ENCODE measurements at places on chromosomes 1 and 21.
A peak's percentile ranks its signal among the peaks of the same experiment; 100 is the strongest.

DNA sequence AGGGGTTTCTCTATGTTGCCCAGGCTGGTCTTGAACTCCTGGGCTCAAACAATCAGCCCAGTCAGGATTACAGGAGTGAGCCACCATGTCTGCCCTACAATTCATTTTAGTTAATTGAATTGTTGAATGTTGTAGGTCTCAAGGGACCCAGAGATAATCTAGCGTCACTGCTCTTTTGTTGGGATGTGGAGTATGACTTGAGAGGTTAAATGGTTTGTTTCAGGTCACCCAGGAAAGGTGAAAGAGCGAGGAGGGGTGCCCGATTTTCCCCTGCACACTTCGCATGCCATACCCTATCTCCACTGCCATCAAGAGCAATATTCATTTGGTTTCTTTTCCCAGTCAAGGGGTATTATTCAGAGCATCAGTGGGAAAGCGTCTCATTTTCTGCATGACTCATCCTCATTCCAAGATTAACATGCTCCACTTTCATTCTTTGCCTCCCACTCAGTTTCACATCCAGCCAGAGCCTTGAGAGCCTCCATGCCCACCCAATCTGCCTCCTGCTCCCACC, 13.1 kb upstream of the SLC30A1 start:
- DNase-seq = no peak

- no peak for DNase-seq
Measured at GRCh38 chr1:204704794-204705492, 19.4 kb upstream of the LRRN2 start.

- DNase-seq = peak; percentile 20
Measured at GRCh38 chr1:111990026-111990877, 784 bp upstream of the KCND3 start.

DNA sequence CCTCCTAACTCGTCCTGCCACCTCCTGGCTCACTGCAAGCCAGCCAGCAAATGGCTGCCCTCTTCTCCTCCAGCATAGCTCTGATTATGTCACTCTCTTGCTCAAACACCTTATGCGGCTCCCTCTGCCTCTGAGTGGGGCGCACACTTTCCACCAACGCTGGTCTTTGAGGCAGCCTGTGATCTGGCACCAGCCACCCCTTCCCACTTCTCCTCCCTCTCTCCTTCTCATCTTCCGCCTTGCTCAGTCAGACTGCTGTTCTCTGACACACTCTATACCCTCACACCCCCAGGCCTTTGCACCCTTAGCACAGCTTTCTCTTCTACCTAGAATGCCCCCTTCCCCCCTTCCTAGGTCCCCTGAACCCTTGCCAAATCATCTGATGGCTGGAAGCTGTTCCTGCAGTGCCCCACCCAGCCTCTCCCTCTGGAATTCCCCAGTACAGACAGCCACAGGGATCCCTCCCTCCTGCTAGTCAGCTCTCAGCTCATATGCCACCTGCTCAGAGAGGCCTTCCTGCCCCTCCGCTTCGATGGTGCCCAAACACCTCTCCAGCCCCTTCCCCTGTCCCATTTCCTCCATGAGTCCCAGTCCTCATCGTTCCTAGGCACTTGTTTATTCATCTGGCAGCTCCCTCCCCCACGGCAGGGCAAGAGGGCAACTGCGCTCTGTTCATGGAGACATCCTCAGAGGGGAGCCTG, 21.7 kb upstream of the PEF1 start:
- no peak for DNase-seq

GRCh38 chr1:220872296-220872695, 6.9 kb upstream of the HLX start:
- no peak for DNase-seq

- peak; percentile 30 for DNase-seq
Measured at GRCh38 chr1:211345719-211346118, 19.1 kb downstream of the TRAF5 start.

DNA sequence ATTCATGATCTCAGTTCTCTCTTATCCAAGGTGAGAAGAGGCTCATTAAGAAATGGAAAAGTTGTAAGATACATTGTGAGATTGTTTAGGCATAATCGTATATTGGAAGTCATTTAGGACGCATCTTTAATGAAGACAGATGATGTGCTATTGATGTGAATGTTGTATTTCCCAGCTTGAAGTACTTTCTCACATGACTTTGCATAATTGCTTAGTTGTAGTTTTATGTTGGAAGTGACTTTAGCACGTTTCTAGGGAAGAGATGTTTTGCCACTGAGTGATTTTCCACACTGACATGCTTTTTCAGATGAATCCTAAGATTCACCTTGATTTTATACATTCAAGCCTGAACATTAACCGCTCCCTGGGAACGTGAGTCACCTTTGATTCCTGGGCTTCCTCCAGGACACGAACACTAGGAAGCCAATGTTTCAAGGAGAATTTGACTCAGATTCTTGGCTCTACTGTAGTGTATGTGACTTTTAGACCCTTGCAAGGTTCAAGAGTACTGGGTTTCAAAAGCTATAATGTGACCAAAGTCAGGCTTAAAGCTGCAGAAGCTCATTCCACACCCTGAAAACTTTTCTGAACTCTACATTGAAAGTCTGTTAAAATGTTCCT, 27.9 kb downstream of the ANGEL2 start:
- DNase-seq = no peak

GRCh38 chr21:25571726-25572121, 35.6 kb downstream of the MRPL39 start:
- DNase-seq = no peak

- no peak for DNase-seq
Measured at GRCh38 chr21:33075128-33075527, 5.2 kb downstream of the OLIG1 start.

- no peak for DNase-seq
Measured at GRCh38 chr1:59100708-59101374, 196.1 kb upstream of the FGGY start.

DNA sequence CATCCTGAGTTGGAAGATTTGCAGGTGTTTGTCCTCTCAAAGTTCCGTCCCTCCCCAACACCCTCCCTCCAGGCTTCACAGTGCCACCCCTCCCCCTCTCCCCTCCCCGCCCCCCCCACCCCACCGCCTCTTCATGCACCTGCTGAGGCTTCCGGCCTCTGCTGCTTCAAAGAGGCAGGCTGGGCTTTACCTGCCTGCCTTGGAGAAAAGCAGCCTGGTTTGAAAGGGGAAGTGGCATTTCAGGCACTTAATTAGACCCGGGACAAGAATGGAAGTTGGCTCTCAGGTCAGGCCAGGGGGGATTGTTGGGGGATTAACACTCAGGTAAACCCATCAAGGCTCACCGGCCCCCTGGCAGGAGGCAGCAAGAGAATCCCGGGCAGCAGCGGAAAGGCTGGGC, 21.1 kb downstream of the PAX7 start:
- no peak for DNase-seq

GRCh38 chr1:225454733-225455132, 26.9 kb upstream of the LBR start:
- DNase-seq = no peak

- no peak for DNase-seq
Measured at GRCh38 chr1:107105914-107106313, 34.9 kb upstream of the NTNG1 start.

DNA sequence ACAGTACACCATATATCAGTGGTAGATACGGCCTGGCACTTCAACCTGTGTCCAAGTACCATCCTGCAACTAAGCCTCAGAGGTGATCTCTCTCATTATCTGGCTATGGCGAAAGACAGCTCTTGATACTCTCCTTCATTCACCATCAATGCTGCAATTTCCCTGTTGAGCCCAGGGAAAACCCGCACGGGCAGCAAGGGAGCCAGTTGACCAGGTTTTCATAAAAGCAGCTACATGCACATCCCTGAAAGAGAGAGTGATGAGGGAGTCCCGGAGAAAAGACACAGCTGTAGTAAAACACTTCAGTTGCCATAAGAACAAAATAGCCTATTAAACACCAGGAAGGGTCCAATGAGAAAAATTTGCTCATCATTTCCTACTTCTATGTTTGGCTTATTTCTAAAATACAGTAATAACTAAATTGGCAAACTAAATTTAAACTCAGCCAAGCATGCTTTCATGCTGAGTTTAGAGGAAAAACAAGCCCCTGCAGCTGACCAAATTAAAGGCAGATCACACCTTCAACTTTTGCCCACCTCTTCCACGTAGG, 68.3 kb downstream of the CAPZB start:
- DNase-seq = no peak

GRCh38 chr1:22702296-22703085, 8.1 kb upstream of the EPHB2 start:
- no peak for DNase-seq

GRCh38 chr1:231420299-231420958, 1.7 kb downstream of the EGLN1 start:
- DNase-seq = no peak

- no peak for DNase-seq
Measured at GRCh38 chr1:18723701-18724411, 93.2 kb downstream of the PAX7 start.

- no peak for DNase-seq
Measured at GRCh38 chr1:74523873-74524480, 11.6 kb upstream of the LRRC53 start.

DNA sequence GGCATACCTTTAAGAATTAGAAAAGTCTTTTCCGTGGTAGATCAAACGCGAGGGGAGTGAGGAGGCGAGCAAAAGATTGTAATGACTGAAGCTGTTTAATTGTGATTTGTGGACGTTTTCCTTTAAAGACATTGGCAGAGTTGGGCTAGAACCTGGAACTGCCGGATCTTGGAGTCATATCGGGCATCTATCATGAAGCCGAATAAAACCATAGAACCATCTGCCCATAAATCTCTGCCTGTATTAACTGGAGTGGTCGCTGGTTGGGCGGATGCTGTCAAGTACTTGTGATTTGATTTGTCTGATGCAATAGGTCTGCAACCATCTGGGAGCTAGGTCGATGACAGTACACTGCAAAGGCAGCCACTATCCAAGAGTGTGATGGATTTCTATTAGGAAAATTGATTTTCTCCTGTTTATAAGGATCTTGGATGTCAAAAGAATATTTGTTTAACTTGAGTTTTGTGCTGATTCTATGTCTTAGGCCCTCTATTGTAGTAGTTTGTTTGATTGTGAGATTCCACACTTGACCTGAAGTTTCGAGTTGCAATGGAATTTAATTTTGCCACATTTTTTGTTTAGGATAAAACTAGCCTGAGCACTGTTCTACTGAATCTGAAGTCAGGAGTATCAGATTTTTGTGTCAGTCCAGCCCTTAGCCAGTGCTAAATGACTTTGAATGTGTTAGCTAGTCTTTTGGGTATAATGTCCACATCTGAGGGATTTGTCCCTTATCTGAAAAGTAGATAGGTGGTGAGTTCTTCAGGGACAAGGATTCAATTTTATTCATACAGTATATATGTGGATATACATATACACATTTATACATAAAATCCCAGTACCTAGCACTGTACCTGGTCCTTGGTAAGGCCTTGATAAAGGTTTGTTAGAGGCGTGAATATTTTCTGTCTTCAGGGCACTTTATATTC, 1.2 kb downstream of the SARS1 start:
- DNase-seq = peak; percentile 90

- DNase-seq = no peak
Measured at GRCh38 chr1:108142773-108143394, 57.3 kb downstream of the SLC25A24 start.

DNA sequence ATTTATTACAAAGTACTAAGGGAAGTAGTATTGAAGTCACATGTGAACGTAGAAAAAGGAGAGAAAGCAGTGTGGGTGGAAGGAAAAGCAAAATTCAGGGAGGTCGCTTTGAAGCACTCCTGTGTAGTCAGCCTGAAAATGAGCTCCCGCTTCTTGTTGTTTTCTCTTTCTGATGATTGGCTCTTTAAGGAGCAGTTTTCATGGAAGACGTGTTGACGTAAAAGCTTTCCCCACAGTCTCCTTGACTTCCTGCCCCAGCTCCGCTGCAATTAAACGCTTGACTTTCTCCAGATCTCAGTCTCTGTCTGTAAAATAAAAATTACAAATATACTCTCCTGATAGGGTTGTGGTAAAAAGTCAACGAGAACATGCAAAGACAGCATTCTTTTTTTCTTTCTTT, 661.5 kb upstream of the ZP4 start:
- no peak for DNase-seq

DNA sequence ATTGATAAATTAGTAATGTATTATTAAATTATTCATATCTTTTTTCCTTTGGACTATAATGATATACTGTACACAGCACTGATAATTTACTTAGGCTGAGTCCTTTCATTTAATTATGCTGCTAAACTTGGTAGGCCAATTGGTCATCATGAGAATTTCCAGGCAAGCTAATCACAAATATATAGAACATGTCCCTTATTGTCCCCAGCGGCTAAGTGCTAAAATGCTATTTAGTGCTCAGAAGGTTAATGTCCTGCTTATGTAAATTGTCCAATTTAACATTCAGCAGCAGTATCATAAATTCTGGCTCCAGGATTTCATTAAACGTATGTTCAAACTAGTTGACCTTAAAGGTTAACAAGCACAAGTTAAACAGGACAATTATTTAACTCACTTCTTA, 30.0 kb upstream of the RRP15 start:
- DNase-seq = no peak

DNA sequence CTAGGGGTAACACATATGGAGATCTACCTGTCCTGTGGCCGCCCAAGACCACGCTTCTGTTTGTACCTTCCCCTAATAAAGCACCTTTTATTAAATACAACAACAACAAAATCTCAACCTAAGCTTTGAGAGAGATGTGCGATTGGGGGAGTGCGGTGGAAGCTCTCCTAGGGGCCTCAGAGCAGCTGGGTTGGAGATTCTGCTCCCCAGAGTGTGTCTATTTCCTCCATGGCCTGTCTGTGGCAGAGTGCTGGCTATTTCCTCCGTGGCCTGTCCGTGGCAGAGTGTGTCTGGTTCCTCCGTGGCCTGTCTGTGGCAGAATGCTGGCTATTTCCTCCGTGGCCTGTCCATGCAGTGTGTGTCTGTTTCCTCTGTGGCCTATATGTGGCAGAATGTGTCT, 139.3 kb upstream of the IPO9 start:
- no peak for DNase-seq

DNA sequence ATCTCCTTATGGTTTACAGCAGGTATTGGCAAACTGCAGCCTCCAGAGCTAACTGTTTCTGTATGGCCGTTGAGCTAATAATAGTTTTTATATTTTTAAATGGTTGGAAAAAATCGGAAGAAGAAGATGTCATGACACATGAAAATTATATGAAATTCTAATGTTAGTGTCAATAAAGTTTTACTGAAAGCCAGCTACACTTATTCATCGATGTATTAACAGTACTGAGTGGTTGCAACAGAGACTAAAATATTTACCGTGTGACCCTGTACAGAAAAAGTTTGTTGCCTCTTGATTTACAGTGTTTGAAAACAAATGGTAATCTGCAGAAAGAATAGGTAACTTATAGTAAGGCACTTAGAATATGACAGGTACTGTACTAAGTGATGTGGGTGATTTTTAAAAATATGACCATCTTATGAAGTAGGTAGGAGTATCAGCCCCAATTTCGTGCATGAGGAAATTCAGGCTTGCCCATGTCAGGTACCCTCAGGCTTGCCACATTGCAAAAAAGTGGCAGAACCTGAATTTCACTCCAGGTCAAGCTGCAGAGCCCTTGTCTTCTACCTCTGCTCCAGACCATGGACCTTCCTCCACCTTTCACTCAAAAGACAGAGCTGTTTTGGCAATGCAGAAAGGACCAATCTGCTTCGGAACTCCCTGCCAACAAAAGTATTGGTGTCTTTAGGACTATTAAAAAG, 311.9 kb upstream of the RUNX1 start:
- DNase-seq = no peak

- no peak for DNase-seq
Measured at GRCh38 chr1:234550341-234551031, 59.5 kb downstream of the IRF2BP2 start.

Data from WERI-Rb-1 (cell line).